ENCODE measurements at places on chromosomes 4 and X.

DNA sequence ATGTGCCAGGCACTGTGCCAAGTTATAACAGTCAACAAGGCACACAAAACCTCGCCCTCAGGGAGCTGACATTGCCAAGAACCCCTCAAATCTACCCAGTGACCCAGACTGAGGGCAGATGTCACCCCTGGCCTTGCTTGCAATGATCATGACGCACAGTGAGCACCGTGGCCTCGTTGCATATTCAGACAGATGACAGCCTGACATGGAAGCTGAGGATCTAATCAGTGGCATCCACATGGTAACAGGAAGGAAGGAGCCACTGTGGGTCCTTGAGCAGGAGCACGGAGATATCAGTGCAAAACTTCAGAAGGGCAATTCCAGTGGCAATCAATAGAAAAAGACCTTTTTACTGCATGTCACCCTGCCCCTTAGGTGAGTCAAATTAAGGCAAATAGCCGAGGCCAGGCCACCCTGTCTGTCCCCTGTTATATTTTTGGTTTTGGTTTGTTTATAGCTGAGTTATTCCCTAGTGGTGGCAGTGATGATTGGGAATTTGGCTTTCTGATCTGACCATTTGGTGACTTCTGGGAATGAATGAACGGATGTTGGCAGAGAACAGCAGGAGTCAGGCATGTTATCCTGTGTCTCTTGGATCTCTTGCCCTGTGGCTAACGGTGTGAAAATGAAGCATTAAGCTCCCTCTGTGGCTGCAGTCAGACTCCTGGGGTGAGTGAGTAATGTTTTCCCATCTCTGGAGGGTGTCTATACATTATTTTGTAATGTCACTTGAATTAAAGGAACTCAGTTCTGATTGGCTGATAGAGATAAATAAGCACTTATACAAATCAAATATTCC lies 20.4 kb downstream of the WDR13 start:
- no peak for DNase-seq

- no peak for DNase-seq
Measured at GRCh38 chr4:185796176-185796575, 15.8 kb downstream of the SORBS2 start.

DNA sequence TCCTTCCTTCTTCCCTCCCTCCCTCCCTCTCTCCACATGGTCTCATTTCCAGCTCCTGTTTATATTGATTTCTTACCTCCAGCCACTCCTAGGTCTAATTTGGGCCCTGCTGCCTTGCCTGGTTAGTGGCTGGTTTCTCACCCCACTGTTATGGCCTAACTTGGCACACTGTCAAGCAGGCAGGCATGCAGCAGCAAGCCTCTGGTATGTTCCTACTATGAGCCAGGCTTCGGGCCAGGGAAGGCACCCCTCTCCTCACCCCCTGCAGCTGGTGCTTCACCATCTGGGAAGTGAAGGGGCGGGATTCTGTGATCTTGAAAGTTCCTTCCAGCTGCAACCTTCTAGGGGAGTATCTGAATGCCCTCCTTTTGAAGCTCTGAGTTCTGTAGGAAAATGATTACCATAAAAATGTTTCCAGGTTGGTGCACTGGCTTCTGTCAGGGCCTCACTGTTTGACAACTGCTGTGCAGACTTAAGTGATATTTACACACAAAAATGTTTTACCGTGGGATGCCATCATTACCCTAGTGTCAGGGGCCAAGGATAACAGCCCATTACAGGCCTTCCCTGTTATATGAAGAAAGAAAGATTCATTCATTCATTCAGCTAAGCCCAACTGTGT lies 10.1 kb upstream of the VMA21 start:
- DNase-seq: no peak

GRCh38 chrX:24282381-24283126 lies 31.3 kb downstream of the SUPT20HL2 start:
- no peak for DNase-seq

GRCh38 chr4:109251396-109251795 lies 51.1 kb downstream of the COL25A1 start:
- DNase-seq: no peak

DNA sequence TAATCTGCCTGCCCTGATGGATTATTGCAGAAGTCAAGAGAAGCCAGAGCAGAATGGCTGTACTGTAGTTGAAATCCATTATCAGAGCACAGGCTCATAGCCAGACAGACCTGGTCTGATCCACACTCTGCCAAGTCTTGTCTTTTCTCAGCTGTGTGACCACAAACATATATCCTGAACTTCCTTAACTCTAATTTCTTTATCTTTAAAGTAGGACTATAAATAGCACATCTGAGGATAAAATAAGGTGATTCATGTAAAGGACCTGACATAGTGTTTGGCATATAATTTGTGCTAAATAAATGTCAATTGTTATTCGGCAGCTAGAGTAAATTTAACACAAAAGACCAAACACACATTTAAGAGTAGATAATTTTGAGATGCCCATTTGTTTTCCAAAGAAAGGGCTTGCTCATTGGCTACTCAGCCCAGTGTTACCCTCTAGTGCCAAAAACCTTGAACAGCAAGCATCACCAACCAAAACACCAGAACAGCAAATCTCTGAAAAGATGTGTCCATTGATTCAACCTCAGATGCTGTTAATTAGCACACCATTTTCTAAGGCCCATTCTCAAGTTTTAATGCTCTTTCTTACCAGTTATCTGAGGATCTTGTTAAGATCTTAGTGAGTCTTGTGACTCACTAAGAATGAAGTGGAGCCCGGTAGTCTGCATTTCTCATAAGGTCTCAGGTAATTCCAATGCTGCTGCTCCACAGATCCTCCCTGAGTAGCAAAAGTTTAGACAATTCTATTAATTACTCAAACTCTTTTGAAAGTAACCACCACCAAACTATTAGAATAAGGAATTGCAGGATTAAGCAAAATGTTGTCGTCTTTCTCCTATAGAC lies 108.8 kb downstream of the HHIP start:
- DNase-seq: no peak

GRCh38 chr4:71559957-71560571 lies 221.2 kb downstream of the SLC4A4 start:
- no peak for DNase-seq

GRCh38 chr4:145863191-145863590 lies 75.4 kb downstream of the ZNF827 start:
- DNase-seq: no peak

- DNase-seq: no peak
Measured at GRCh38 chr4:159145992-159146330, 43.1 kb downstream of the RAPGEF2 start.

- no peak for DNase-seq
Measured at GRCh38 chr4:186604124-186604807, 48.9 kb upstream of the MTNR1A start.

- no peak for DNase-seq
Measured at GRCh38 chr4:17068392-17068791, 169.9 kb upstream of the LDB2 start.

- DNase-seq: no peak
Measured at GRCh38 chr4:80787306-80787705, 243.2 kb upstream of the BMP3 start.

- DNase-seq: no peak
Measured at GRCh38 chr4:102623622-102624021, 122.5 kb downstream of the NFKB1 start.

- no peak for DNase-seq
Measured at GRCh38 chr4:147336252-147336651, 144.6 kb upstream of the EDNRA start.
